ENCODE measurements at places on chromosomes 1 and 21. TPM values are rescaled to one million over a fixed set of nuclear protein-coding genes. Genes with fewer than 3 reads are reported as not detected.

The GBP4 gene
- 24.8 TPM for total RNA-seq

The NPL gene
- total RNA-seq, result 3.9 TPM

The WDR64 gene
- total RNA-seq, result not detected

The MEGF6 gene
- 30.8 TPM for total RNA-seq

The CFHR1 gene
- total RNA-seq, result not detected

The TTC22 gene
- not detected for total RNA-seq

The SMIM11 gene
- 14.1 TPM for total RNA-seq

The TBX19 gene
- total RNA-seq, result 0.94 TPM

The AK5 gene
- 61.4 TPM for total RNA-seq

The AMY2A gene
- total RNA-seq, result not detected

The VSIG8 gene
- total RNA-seq, result not detected

The WLS gene
- 45.7 TPM for total RNA-seq

The HSD11B1 gene
- not detected for total RNA-seq

The TTC34 gene
- total RNA-seq, result under 0.01 TPM

The REN gene
- under 0.01 TPM for total RNA-seq

The HLX gene
- total RNA-seq, result 21.0 TPM

The SLC44A3 gene
- 2.1 TPM for total RNA-seq

The STUM gene
- total RNA-seq, result 0.57 TPM

The SLAMF9 gene
- total RNA-seq, result not detected

The OR10J1 gene
- total RNA-seq, result not detected

The XCL2 gene
- not detected for total RNA-seq

The GCSAML gene
- total RNA-seq, result under 0.01 TPM

The FGR gene
- 0.49 TPM for total RNA-seq

The CLEC20A gene
- not detected for total RNA-seq

The CNKSR1 gene
- not detected for total RNA-seq

The TMEM54 gene
- total RNA-seq, result 10.0 TPM

The GABRD gene
- 0.13 TPM for total RNA-seq

The JTB gene
- total RNA-seq, result 73.7 TPM

The CHIA gene
- not detected for total RNA-seq

The IFNGR2 gene
- total RNA-seq, result 76.2 TPM

The S100A7A gene
- total RNA-seq, result not detected

The H6PD gene
- 8.9 TPM for total RNA-seq

The SHISAL2A gene
- total RNA-seq, result not detected

The KRTAP19-3 gene
- not detected for total RNA-seq

The UBL4B gene
- total RNA-seq, result not detected

The PPIAL4G gene
- total RNA-seq, result not detected

The TMEM240 gene
- 2.1 TPM for total RNA-seq

The RNF2 gene
- 51.5 TPM for total RNA-seq

The ECM1 gene
- total RNA-seq, result 0.16 TPM

The RPE65 gene
- not detected for total RNA-seq

The TTLL7 gene
- 1.5 TPM for total RNA-seq

The CD5L gene
- not detected for total RNA-seq

The OPTC gene
- not detected for total RNA-seq
